Substantia nigra (tissue), 51 donors: ENCODE measurements at places on chromosomes 4 and X.

DNA sequence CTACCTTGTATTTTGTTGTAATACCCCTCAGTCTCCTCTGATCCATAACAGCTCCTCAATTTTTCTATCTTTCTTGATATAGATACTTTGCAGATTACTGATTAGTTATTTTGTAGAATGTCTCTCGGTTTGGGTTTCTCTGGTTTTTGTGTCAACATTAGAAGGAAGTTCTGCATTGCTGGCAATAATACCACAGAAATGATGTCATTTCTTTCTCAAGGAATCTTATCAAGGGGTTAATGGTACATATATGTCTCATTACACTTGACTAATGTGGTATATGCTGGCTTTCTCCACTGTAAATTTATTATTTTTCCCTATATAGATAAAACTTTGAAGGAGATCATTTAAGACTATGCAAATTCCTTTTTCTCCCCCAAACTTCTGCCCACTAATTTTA lies 183.6 kb upstream of the DKK2 start:
- no peak for DNase-seq

- no peak for DNase-seq
These were observed 58.9 kb downstream of the RELL1 start for GRCh38 chr4:37627263-37627662.

DNA sequence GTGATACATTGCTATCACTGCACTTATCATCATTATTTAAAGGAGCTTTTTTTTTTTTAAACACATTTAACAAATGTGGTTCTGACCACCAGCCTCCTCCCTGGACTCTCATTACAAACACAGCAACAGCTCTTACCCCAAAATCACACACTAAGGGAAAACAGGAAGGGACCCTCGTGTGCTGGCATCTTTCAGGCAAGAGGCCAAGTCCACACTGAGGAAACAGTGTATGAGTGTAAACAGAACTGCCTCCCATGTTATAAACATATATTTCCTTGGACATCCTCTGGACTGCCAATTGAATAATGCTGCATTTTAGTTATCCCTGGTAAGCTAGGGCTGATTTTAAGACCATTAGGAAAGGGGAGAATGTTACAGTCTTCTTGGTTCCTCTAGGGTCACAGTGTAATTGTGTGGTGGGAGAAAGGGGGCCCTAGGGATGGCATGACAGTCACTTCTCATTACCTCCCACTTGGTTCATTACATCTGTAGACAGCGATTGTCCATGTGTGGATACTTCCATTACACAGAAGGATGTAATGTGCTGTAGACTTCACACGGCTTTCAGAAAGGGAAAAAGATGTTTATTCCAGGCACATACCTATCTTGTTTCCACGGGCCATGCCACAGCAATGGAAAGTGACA lies 244.6 kb upstream of the TET2 start:
- no peak for DNase-seq

DNA sequence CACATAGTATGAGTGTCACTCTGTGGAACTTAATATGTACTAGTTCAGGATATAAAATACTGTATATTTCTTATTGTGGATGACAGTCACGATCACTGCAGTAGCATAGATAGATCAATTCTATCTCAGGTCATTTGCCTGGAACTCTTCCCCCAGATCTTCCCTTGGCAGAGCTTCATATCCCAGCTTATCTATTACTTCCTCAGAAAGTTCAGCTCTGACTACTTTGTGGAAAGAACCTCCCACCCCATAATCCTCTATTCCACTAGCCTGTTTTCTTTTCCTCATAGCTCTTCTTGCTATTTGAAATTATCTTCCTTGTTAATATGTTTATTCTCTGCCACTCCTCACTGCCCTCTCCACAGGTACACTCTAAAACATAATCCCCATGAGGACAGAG lies 10.9 kb downstream of the FAM241A start:
- no peak for DNase-seq

DNA sequence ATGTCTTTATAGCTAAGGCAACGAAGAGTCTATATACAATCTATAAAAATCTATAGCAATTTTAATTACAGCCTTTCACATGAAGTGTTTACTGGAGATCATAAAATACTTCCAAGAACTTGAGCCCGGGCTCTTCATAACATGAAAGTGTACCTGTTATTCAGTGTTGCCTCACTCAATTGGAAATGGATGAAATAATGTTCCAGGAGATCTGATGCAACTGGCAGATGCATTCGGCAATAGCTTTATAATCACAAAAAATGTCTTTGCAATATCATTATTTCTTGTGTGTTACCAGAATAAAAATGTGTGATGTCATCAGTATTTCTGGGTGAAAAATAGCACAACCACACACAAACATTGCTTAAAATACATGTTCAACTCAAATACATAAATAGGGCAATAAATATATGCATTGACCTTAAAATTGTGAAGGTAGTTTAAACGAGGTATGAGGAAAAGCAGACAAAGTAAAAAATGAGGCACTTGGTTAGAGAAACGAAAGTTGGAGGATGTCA lies 1266.8 kb upstream of the PCDH7 start:
- DNase-seq: no peak

DNA sequence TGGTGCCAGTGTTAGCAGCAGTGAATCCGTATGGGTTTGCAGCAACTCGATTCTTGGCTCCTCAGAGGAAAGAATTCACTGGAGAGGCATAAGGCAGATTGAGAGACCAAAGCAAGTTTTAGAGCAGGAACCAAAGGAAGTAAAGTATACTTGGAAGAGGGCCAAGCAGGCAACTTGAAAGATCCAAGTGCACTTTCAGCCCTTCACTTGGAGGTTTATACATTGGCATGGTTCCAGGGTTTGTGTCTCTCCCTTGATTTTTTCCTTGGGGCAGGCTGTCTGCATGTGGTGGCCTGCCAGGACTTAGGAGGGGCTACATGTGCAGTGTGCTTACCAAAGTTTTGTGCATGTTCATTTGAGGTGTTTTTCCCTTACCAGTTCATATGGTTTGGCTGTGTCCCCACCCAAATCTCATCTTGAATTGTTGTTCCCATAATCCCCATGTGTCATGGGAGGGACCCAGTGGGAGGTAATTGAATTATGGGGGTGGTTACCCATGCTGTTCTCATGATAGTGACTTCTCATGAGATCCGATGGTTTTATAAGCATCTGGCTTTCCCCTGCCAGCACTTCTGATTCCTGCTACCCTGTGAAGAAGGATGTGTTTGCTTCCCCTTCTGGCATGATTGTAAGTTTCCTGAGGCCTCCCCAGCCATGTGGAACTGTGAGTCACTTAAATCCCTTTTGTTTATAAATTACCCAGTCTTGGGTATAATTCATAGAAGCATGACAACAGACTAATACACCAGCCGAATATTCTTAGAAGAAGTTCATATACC lies 86.2 kb upstream of the TSPAN5 start:
- DNase-seq: no peak

DNA sequence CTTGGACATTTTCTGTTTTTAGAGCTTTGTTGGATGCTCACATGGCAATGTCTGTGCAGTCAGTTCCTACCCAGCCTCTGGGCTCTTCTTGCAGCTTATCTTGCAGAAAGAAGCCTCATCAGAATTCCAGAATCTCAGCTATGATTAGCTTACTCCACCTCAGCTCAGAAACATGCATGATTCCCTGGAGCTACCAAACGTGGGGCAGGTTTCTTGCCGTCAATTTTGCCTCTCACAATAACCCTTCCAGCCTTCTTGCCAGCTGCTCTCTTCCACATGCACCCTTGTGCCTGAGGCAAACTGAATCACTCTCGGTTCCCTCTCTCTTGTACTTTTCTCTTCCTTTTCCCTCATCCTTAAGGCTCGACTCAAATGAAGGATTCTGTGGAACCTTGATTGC lies 141.4 kb downstream of the PTTG2 start:
- no peak for DNase-seq

DNA sequence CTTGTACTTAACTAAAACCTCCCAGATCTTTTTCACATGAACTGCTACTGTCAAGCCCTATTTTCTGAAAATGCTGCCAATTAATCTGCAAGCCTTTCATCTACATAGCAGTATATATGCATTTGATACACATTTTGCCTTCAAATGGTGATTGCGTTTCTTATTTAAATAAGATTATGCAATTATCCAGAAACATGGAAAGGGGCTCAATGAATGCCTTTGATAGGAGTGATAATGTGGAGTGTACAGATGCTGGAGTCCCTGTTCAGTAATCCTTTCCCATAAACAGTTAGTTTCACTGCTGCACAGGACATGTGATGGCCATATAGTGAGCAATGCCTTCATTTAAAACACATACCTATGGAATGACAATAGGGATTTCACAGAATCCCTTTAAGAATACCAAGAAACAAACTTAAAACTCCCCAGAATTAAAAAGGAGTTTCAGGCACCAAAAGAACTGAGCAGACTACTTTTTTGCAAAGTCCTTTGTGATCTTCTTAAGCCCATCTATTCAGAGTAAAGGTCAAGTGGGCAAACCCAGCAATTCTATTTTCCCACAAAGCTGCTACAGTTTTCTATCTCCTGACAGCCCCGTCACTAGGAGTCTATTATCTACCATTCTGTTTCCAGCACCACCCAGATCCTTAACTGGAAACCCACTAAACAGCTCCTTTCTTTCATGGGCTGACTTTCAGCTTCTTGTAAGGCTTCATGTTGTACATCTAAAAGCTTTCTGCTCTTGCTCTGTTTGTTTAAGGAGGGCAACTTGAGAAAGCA lies 120.3 kb downstream of the UNC5C start:
- no peak for DNase-seq

DNA sequence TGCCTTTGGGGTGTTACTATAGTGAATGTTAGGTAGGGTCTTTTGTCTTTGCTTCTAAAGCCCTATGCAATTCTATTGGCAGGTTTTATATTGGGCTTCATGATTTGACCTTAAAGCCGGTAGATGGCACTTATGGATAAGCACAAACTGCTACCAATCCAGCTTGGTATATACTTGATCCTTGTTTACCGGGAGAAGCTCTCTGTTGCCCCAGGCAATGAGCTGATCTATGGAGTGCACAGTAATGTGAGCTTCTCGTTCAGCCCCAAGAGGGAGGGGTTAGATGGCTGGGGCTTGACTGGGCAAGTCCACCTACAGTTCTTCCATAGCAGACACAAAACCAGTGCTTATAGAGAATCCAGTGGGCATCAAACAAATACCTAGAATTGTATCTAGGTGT lies 287.2 kb upstream of the CT83 start:
- no peak for DNase-seq

DNA sequence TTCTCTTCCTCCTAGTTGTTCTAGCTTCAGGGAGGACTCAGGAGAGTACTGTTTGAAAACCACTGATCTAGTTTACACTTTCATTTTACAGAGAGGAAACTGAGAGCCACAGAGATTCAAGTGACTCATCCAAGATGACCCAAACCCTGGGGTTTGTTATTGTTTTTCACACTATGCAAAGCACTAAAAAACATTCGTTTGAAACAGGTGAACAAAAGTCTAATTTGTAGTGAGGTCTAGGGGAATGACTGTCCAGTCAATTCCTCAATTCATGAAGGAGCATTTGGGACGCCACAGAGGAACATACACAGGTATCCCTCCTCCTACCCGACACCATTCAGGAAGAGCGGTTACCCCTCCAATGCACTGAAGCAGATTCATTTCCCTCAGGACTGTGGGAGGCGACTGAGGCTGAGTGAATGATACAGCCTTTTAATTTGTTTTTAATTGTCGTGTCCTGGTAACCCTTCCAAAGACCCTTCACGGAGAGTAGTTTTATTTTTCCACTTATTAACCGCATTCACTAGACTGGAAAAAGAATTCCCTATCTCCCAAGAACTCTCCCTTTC lies 30.3 kb downstream of the TLR10 start:
- DNase-seq: no peak

- no peak for DNase-seq
These were observed at the start of gene MXRA5 for GRCh38 chrX:3346501-3347259. Gene MXRA5 (minus strand): TSS chrX:3346652. CDS start chrX:3343833, 2,819 bp downstream.
